Motor neuron (in vitro differentiated cells): ENCODE measurements at places on chromosomes 7 and 10.

DNA sequence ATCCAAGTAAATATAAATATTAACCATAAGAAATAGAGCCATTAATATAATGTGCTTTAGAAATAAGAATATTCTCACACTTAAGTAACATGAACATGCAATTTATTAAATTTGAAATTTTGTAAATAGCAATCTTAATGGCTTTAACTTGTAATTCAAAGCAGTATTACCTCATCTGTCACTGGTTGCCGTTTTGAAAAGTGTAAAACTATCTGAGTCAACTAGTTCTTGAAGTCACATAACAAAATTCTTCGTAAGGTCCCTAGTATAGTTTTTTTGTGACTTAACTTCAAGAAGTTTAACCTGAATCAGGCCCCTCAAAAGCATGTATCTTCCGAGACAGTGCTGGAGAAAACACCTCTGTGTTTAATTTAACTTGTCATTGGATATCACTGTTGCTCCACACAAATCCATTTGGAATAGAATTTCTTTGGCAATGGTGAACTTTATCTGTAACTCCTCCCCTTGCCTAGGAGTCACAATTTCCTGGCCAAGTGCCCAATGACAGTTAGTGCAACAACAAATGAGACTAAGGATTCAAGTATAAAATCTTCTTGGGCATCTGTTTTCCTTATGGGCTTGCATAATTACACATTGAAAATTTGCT lies 47.1 kb downstream of the NT5C2 start:
- ATAC-seq, result peak; percentile 35

DNA sequence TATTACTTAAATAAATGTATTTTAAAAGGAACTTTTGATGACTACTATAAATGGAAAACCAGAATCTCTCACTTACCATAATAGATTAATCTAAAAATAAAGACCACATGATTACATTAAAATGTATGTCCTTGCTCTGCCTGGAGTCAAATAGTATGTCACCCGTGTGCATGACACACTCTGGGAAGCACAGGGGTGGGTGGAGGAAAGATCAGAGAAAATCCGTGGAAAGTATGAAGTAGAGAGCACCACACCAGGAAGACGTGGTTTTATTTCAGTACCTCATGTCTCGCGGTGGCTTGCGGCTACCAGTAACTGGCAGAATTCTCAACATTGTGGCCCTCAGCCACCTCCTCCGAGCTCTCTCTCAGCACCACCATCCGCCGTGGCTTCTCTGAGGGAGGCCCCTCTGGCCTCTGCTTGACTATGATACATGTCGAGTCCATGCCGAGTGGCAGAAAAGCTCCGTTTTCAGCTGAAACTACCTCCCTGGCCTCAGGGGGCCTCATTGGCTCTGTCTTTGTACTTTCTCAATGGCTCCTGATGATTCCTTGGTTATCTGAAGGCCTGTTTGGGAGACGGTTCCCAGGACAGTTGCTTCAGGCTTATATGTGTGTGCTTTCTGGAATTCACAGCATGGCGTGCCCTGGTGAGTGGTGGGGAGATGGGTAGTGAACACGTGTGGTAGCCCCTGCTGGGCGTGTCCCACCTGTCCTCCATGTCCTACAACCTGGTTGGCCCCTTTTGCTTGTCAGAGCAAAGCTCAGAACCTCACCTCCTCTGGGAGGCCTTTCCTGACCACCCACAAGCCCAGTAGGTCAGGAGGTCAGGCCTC lies 49.8 kb downstream of the LHPP start:
- no peak for ATAC-seq

GRCh38 chr7:71835056-71835455 lies 577.1 kb downstream of the CALN1 start:
- ATAC-seq, result no peak

DNA sequence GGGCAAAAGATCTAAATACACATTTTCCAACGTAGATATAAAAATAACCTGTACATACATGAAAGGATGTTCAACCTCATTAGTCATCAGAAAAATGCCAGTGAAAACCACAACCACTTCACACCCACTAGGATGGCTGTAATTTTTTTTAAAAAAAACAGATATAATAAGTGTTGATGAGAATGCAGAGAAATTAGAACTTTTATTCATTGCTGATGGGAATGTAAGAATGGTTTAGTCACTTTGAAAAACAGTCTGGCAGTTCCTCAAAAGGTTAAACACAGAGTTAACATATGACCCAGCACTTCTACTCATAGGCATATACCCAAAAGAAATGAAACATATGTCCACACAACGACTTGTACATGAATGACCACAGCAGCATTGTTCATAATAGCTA lies 32.3 kb upstream of the PRKCQ start:
- ATAC-seq, result no peak

DNA sequence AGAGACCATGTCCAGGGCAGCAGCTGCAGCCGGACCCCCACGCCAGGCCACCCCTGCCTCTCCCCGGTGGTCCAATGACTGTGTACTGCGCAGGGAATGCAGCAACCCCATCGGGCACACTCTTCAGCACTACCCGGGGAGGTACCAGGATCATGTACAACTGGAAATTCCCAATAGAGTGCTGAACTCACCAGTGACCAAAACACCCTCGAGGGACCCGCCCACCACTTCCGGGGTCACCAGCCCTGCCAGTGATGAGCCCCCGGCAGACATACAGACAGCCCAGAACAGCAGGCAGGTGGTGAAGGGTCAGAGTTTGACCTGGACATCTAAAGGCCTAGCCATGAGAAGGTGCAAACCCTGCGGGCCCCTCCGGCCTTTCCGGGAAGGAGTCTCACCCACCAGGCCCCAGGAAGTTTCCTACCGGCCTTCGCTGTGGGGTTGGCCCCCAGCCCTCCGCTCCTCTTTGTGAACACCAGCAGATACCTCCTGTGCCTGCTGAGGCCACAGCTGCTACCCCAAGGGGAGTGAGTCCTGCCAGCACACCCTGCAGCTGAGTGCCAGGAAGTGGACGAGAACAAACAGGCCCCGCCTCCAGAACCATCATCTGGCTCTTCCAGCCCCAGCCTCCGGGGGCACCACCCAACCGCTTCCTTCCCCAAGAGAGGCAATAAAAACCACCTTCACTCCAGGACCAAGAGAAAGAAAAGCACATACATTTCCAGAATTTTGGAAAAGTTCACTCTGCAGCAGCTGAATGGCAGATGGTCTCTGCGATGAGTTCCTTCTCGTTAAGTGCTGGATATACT lies 5.0 kb upstream of the ANKRD61 start:
- no peak for ATAC-seq

DNA sequence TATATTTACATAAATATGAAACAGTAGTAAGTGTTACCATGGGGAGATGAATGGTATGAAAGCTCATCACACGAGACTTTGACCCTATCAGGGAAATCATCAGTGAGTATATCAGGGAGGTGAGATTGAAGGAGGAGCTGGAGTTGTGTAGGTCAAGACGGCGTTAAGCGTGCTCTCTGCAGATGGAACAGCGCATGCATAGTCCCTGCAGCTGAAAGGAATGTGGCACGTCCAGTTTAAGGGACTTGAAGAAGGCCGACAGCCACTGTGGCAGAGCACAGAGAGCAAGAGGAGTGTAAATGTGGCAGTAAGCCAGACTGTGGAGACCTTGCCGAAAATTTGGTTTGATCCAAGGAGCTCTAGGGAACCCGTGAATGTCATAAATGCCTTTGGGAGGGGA lies 38.9 kb downstream of the POU6F2 start:
- no peak for ATAC-seq

DNA sequence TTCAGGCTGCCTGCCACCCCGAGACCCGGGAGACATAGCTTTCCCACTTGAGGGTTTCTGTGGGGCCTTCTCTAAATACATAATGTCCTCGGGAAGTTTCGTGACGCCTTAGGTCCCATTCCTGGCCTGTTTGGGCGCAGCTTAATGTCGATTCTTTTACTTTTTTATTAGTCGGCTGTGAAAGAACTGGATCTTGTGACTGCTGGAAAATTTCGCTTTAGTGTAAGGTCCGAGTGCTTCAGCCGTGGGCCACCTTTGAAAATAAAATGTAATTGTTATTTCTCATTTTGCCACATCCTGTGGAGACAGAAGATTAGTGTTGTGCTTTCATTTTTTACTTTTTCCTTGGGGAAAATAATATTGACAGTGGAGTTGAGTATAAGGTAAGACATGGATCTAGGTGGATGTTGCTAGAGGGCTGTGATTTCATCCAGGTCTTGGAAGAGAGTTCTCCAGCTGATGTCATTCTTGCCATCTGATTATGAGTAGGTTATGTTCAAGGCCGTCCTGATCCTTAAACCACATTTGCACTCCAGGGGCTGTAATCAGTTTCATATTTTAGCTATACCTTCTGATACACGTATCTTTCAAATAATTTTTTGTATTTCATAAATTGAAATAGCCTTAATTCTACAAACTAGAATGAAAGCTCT lies 830 bp downstream of the RAB18 start:
- no peak for ATAC-seq

- ATAC-seq, result peak; percentile 59
Measured at GRCh38 chr10:76736815-76737618, 900.6 kb downstream of the KCNMA1 start.

DNA sequence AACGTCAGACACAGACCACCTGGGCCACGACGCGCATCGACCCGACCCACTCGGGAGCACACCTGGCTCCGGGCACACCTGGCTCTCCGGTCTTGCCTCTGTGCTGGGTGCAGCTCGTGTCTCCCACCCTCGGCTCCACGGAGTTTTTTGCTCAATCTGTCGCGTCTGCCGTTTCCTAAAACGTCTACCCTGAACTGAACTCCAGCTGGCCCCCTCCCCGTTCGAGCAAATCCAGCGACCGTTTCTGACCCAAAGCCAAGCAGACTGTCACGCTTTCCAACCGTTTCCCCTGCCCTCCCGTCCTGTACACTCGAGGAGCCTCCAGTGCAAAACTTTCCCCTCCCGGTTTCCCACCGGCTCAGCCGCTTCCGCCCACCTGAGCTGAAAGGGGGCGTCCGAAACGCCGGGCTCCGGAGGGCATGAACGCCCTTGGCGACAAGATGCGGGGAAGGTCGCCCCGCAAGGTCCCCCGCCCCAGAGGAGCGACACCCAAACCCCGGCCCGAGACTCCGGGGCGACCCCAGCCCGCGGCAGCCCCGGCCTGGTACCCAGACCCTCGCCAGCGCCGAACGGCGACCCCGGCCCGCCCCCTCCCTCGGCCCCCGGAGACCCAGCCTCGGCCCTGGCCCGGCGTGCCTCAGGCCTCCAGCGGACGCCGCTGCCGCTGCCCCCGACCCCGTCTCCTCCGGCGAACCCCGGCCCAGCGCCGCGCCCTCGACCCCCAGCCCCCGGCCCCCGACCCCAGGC lies 557 bp downstream of the CYTH3 start:
- no peak for ATAC-seq

DNA sequence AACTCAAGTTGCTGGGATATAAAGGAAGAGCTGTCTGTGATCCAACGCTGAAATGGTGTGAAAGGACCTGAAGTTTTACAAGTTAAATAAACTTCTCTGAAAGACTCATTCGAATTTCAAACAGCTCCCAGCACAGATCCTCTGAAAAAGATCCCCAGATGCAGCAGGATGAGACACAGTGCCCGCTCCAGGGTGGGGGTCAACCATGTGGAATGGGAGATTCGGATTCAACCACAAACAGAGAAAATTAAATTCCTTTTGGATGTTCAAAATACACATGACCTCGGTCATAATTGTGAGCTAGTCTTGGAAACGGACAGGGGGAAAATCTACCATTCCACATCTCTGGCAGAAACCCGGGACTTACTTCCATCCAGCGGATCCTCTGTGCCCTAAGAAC lies 119.6 kb downstream of the PRKAG2 start:
- no peak for ATAC-seq

DNA sequence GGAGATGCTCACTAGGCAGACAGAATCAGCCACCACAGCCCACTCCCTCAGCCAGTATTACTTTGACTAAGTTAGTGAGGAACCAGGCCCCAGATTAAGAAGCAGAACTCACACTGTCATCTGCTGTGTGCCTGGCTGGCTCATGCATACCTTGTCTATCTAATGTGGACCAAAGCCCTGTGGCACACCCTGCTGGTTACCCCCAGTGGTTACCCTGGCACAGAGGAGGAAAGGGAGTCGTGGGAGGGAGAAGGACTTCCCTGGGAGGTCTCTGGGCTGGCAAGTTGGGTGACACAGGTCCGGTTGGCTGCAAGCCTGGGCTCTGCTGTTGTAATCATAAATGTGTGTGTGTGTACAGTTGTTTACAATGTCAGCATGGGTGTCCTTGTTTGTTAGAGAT lies 7.5 kb upstream of the SH2D4B start:
- no peak for ATAC-seq

- no peak for ATAC-seq
Measured at GRCh38 chr7:138926241-138926612, 55.0 kb downstream of the KIAA1549 start.

- ATAC-seq, result no peak
Measured at GRCh38 chr7:16630654-16631053, 14.9 kb downstream of the ANKMY2 start.

DNA sequence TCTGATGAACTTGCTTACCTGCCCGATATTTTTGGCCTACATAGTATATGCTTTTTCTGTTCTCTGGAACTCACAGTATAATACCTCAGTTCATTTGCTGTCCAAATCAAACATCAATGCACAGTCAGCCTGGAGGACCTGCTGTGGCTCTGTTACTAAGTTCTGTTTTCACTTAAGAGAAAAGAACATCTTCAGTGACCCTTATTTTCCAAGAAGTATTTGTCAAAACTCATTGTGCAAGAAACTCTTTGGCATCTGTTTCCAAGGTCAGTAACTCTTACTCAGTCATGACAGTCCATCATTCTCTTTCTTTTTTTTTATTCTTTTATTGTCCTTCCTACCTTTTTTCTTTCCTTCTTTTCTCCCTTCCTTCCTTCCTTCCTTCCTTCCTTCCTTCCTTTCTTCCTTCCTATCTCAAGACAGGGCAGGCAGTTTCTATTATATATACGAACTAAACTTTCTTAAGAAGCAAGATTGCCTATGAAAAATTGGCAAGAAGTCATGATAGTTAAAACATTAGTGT lies 37.8 kb upstream of the SEM1 start:
- no peak for ATAC-seq

DNA sequence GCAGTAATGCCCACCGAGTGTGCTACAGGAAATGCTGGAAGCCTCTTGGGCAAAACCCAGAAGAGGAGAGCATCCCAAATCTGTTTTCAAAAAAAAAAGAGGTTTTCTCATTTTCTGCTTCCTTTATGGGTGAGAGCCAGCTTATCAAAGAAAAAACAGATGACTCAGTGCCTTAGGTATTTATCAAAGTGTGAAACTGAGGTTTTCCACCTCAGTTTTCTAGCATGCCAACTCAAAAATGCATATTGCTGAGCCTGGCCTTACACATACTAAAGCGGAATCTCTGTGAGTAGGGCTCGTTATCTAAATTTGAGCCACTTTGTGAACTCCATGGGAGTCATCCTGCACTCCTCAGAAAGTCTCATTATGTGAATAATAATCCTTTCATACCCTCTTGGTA lies 705.1 kb downstream of the SUGCT start:
- no peak for ATAC-seq

DNA sequence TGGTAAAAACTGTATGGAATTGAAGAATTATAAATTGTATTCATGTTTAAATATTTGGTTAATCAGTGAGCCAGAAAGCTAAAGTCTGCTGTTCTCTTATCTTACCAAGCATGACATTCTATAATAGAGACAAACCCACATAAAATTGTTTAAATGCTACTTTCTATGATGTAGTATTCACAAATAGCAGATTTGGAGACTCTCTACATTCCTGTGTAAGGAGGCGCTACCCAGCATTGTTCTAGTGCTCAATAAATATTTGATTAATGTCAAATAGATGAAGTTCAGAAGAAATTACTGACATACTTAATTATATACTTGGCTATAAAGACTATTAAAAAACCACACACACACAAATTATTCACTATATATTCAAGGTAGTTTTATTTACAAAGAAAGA lies 49.8 kb downstream of the DOCK4 start:
- no peak for ATAC-seq
